ENCODE measurements at places on chromosomes 6 and 20.
A peak's percentile ranks its signal among the peaks of the same experiment; 100 is the strongest.

DNA sequence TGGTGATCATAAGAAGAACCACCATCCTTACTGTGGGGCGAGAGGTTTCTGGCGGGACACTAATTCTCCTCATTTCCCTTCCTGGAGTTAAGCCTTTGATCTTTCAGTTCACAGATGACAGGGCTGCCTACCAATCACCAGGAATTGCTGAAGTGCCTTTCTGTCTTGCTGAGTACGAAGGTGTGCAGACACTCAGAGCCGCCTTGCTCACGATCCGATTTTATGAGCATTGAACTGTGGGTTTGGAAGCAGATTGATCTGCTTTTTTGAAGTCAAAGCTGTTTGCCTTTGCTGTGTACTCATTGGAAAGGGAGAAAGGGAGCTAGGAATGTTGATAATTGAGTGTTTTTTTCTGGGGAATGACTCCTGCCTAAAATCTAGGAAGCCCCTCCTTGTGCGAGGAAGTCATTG lies 129.1 kb upstream of the SALL4 start:
- DNase-seq = no peak

GRCh38 chr6:20302702-20303251 lies 90.5 kb upstream of the MBOAT1 start:
- DNase-seq = no peak

DNA sequence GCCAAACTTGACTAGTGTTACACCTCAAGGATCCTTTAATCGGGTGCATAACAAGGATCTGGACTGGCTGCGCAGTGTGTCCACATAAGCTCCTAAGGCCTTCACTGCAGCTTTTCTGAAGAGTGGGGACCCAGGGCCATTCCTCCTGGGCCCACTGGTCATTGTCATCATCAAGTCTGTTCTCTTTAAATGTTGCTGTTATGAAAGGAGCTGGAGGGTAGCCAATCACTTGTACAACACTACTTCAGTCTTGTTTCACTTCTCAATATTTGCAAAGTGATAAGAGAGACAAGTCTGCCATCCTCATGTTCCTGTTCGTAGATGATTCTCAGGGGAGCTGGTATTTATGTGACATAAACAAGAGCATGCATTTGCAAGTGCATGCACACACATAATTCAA lies 149.8 kb downstream of the SYNDIG1 start:
- DNase-seq = no peak

- DNase-seq = peak; percentile 33
These were observed 143.9 kb downstream of the SOBP start for GRCh38 chr6:107633680-107634323.

DNA sequence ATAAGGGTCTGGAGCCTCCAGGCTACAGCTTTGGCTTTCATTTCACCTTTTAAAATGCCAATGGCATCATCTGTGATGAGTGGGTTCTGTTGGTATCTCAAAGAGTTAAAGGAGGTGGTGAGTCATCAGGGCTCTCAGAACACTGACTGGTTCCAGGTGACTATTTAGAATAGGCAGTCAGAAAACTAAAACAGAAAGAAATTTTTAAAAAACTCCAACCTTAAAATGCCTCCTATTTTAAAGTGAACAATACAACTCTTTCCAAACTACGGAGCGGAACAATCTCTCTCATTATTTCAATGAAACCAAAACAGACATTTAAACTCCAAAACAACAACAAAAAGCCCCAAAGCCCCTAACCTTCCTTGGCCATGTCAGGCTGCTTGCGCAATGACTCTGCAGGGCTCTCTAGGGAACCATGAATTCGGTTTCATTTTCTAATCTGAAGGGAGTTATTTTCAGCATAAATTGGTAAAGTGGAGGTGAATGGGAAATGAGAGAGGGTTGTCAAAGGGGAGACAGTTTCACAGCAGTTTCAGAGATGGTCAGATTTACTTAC lies 194.9 kb downstream of the KIF6 start:
- no peak for DNase-seq

DNA sequence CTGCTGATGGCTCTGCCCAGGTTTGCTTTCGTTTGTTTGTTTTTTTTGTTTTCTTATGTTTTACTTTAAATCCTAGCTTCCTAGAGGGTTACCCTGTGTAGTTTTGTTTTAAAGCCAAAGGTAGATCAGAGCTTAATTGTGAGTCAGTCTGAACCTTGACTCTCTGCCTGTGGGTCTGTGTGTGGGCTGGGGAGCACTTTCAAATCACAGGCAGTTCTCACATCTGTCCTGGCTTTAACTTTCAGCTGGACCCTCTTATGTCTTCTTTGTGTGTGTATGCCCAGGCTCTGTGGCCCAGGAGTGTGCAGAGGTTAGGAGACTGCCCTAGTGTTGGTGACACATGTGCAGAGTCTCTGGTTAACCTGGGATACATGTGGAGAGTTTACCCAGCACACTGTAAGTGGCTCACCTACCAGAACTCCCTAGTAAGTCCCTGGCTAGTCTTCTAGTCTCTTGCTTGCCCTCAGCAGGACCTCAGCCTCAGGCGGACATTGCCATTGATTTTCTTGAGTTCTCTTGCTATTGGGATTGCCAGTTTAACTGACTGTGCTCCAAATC lies 19.0 kb downstream of the HIVEP1 start:
- DNase-seq = no peak

DNA sequence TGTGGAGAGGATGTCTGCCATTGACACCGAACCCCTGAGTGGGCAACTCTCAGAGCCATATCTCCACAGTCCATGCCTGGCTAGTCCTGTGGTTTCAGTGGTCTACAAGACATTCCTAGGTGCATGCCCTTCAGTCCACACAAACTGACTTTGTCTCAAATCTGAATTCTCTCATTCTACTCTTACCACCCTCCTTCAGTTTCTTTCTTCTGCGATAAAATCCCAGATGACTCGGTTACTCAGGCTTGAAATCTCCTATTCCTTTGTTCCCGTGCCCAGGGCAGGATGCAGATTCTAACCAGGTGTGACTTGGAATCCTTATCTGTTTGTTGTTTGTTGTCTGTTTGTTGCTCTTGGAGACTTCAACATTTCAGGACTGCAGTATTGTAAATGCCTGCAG lies 9.3 kb downstream of the CDS2 start:
- no peak for DNase-seq

DNA sequence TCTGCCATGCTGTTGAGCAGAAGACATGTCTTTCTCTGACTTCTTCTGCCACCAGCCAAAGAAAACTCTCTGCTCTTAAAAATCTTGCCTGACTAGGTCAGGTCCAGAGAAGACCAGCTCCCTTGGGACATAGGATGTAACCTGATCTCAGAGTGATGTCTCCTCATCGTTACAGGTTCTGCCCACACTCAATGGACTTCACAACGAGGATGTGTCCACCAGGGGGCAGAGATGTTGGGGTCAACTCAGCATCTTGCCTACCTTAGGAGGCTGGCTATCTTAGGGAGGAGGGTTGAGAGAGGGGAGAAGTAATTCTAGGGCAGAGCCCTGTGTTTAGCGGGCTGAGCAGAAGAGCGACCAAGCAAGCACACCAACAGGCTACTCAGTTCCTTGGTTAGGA lies 207.6 kb upstream of the CDH4 start:
- no peak for DNase-seq

- DNase-seq = no peak
These were observed 670 bp downstream of the NCOA5 start for GRCh38 chr20:46089167-46089416.

DNA sequence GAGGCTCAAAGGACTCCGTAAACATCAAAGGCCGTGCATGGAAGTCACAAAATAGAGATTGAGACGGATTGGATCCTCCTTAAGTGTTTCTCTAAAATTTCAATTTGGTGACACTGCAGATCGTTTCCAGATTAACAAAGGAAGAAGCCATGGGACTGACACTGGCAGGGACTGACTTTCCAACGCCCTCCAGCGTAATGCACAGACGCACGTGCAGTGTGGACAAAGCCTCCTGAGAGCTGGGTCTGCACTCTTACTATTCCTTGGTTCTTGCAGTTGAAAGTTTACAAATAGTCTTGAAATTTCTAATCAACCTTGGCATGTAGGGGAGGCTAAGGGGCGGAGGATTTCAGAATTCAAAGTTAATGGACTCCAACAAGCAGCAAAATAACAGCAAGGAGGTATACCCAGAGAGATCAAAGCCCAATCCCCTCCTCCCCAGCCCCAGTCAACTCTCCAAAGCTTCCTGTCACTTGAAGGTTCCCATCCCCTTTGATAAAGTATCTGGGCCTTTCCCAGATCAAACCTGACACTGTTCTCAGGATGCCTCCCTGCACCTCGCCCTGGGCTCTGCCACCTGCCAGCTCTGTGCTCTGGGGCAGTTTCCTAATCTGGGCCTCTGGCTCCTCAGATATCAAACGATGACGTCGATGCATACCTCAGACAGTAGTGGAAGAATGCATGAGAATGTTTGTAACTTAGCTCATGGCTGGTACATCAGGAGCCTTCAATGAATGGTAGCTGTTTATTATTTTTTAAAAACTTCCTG lies 106.5 kb upstream of the TRAF3IP2 start:
- no peak for DNase-seq

GRCh38 chr6:168671028-168671862 lies 230.3 kb downstream of the SMOC2 start:
- no peak for DNase-seq

DNA sequence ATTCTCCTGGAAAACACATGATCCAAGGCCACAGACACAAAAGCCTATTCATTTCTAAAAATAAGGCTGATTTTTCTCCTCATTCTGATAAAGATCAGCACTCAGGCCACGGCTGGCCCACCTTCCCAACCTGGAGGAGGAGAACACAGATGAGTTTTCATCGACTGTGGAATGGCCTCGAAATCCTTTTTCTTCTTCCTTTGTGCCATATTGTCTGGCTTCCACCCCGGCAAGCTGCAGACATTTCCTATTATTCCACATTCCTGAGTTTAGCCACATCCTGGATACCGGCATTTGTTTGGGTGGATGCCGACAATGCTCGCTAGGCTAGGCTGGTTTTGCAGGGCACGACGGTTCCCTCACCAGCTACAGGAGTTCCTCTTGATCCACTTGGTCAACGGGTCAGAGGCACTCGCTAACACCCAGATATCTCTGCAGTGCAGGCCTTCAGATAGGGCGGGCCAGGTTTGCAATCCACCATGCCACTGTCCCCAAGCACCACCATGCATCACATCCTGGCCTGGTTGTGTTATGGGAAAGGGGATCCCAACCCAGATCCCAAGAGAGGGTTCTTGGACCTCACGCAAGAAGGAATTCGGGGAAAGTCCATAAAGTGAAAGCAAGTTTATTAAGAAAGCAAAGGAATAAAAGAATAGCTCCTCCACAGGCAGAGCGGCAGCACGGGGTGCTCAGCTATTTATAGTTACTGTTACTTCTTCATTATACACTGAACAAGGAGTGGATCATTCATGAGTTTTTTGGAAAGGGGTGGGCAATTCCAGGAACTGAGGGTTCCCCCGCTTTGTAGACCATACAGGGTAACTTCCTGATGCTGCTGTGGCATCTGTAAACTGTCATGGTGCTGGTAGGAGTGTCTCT lies 4.2 kb upstream of the CTSZ start:
- no peak for DNase-seq

DNA sequence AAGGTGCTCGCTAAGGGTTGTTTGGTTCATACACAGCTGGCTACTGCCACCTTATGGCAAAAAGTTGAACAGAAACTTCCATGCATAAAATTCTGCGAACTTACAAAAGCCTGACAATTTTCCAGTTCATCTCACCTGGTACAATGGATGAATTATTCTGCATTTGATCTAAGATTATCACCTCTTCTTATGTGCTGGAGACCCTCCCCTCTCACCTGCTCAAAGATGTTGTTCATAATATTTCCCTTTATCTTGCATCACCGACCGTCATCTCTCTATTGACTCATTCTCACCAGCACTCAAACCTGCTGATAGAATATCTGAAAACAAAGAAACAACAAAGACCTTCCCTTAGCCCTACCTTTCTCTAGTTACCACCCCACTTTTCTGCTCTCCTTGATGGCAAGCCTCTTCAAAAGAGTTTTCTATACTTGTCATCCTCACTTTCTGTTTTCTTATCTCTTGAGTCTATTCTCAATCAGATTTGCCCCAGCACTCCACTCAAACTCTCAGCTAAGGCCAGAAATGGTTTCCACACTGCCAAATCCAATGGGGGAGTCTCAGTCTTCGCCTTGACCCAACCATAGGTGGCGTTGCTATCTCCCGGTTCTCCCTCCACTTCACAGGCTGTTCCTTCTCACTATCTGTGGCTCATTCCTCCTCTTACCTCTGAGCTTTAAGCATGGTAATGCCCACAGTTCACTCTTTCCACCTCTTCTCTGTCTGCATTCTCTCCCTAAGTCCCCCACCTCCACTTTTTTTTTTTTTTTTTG lies 25.8 kb downstream of the SNRNP48 start:
- peak; percentile 41 for DNase-seq

GRCh38 chr6:38262609-38263008 lies 377.1 kb downstream of the BTBD9 start:
- DNase-seq = no peak

DNA sequence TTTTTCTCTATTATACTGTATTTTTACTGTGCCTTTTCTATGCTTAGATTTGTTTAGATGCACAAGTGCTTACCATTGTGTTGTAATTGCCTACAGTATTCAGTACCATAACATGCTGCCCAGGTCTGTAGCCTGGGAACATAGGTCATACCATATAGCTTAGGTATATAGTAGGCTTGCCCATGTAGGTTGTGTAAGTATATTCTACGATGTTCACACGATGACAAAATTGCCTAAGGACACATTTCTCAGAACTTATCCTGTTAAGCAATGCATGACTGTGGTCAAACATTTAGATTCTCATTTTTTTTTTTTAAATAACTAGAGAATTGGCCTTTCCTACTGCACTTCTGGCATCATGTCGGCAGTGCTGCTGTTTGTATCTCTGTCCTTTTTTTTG lies 253.7 kb upstream of the SUPT3H start:
- no peak for DNase-seq

DNA sequence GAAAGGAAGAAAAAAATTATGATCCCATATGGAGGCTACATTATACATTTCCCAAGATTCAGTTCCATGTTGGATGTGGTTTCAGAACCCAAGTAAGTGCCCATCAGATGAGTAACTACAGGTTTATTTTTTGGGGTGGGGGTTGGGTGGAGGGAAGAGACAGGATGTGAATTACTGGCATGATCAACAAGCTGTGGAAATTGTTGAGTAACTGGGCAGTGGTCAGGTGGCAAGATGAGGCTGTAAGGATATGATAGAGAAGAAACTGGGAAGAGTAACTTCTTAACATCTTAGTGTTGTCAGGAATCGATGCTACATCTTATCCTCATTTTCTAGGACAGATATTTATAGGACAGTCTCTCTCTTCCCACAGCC lies 153.5 kb downstream of the CFAP61 start:
- DNase-seq = no peak

DNA sequence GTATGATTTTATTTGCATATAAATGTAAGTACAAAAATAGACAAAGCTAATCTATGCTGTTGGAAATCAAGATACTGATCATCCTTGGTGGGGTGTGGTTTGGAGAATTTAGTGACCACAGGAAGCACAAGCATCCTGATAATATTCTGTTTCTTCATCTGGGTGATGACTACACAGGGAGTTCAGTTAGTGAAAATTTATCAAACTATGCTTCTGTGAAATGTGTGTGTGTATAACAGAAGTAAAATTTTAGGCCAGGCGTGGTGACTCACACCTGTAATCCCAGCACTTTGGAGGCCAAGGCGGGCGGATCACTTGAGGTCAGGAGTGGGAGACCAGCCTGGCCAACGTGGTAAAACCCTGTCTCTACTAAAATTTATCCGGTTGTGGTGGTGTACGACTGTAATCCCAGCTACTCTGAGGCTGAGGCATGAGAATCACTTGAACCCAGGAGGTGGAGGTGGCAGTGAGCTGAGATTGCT lies 20.6 kb downstream of the ENPP3 start:
- no peak for DNase-seq

GRCh38 chr6:144737998-144738397 lies 452.9 kb downstream of the UTRN start:
- DNase-seq = no peak

GRCh38 chr6:117200067-117200466 lies 65.3 kb upstream of the VGLL2 start:
- DNase-seq = no peak

Data from SK-N-SH (cell line).